ENCODE measurements at places on chromosomes 13 and 19. TPM values are rescaled to one million over a fixed set of nuclear protein-coding genes. Genes with fewer than 3 reads are reported as not detected.

- no peak for DNase-seq
Measured at GRCh38 chr19:37251308-37252229, 33.6 kb downstream of the ZNF383 start.

The DENND1C gene
- 4.0 TPM for total RNA-seq

The TMPRSS9 gene
- 0.33 TPM for total RNA-seq

- peak; percentile 88 for DNase-seq
Measured at GRCh38 chr19:17135001-17135853, 59.6 kb downstream of the MYO9B start.

The RFPL4AL1 gene
- not detected for total RNA-seq

GRCh38 chr19:33497131-33497777, 24.3 kb downstream of the PEPD start:
- DNase-seq, result no peak

- no peak for DNase-seq
Measured at GRCh38 chr13:80118506-80118905, 222.4 kb downstream of the SPRY2 start.

The SPRED3 gene
- total RNA-seq, result 7.1 TPM

The ZNF723 gene
- not detected for total RNA-seq

DNA sequence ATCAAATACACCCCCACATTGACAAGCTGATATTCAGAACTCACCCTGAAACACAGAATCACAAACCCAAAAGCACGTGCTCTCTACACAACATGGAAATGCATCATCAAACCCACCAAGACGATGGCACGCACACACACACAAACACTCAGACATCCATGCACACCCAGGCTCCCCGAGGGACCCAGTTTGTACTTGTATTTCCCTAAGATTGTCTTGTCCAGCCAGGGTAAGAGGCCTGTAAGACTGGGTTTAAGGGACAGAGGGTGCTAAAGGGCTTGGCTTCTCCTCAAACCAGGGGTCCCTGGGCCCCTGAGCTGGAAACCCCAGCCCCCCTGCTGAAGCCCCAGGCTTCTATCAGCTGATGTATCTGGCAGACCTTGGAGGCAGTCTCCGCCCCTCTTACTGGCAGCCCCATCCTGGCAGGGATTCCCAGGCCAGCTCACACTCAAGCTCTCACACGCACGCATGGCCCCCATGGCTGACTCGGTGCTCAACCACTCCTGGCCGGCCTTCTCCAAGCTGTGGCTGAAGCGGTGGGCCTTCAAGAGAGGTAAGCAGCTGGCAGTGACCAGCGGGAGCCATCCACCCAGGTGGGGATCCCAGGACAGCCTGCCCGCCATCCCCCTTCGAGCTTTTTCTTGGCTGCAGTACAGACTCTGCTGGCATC, 6.5 kb downstream of the ARHGEF18 start:
- no peak for DNase-seq

The CGB8 gene
- total RNA-seq, result 0.46 TPM

The ZNF136 gene
- 6.9 TPM for total RNA-seq

GRCh38 chr19:31995546-31995945, 349.9 kb upstream of the ZNF507 start:
- DNase-seq, result no peak

- DNase-seq, result no peak
Measured at GRCh38 chr13:94270556-94270955, 208.9 kb downstream of the DCT start.

- no peak for DNase-seq
Measured at GRCh38 chr19:38034492-38034860, 127.5 kb downstream of the SIPA1L3 start.

- DNase-seq, result no peak
Measured at GRCh38 chr19:48925240-48925843, 8.2 kb upstream of the DHDH start.

DNA sequence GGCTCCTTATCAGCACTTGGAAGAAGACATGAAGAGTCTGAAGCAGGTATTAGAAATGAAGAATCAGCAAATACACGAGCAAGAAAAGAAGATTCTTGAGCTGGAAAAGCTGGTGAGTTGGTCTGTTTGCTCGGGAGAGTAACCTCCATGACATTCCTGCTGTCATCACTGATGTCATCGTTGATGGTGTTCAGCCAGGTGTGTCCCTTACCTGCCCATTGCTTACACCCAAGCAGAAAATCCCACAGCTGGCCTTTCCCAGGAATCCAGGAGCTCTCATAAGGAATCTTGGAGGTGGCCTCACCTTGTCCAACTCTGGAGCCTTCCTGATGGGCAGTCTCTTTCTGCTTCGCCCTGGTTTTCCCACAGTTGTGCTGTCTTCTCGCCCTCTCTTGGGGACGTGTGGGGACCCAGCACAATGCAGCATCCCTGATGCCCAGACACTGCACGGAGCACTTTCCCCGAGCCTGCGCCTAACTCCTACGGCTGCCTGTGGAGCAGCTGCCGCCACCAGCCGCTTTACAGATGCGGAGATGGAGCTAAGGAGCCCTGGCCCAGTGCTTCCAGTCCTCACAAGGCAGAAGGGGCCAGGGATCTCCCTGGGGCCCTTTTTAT, 97.0 kb downstream of the SLC7A1 start:
- DNase-seq, result no peak

GRCh38 chr19:1063909-1064660, 2.9 kb upstream of the ARHGAP45 start:
- DNase-seq, result no peak

- DNase-seq, result no peak
Measured at GRCh38 chr19:6279620-6279930, 200 bp downstream of the MLLT1 start.

Measured in H1 (cell line).